ENCODE measurements at places on chromosomes 2 and 18. TPM values are rescaled to one million over a fixed set of nuclear protein-coding genes. Genes with fewer than 3 reads are reported as not detected.

Gene GALNT1
- total RNA-seq: 37.2 TPM

Gene RBKS
- total RNA-seq: 9.2 TPM

Gene PTPRN
- total RNA-seq: not detected

DNA sequence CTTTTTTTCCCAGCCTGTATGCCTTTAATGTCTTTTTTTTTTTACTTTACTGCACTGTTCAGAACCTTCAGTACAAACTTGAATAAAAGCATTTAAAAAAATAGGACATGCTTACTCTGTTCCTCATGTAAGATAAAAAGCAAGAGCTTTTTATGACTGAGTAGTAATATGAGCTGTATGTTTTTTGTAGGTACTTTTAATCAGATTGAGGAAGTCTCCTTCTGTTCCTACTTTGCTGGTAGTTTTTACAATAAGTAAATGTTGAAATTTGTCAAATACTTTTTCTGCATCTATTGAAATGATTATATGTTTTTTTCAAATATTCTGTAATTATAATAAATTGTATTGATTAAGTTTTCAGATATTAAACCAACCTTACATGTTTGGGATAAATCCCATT lies 189.8 kb downstream of the FAM210A start:
- no peak for DNase-seq

DNA sequence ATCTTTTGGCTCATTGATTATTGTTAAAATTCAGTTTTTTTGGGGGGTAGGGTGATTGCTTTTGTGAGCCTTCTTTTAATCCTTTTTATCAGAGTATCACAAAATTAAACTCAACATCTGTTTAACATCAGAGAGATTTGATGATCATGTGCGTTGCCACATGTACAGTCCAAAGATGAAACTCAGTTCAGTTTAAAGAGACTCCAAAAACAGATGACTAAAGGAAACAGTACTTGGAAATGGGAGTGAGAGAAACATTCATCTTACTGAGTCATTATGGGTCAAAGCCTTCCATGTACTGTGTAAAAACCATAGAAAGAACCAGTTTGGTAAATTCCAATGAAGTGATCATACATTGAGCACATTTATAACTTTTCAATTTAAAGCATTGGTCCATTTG lies 53.0 kb downstream of the LYPD6 start:
- DNase-seq: no peak

- DNase-seq: no peak
Observed at GRCh38 chr18:49201464-49201863, 250.7 kb upstream of the SMAD7 start.

GRCh38 chr2:197926673-197927072 lies 122.3 kb downstream of the PLCL1 start:
- DNase-seq: no peak

DNA sequence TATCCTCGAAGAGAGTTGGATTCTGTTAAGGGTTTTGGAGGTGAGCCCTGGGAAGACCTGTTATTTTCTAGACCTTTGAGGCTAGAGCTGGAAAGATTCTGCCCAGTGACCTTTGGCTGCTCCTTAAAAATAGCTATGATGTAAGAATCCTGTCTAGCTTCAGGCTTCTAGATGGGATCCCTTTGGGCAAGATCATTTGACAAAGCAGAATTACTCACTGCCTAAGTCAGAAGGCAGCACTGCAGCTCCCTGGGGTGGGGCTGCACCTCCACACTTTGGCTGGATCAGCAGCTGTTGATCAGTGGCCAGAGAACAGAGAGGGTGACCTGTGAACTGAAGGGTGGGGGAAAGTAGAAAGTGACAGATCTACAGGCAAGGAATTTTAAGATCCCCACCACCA lies 103.8 kb downstream of the ASAP2 start:
- no peak for DNase-seq

DNA sequence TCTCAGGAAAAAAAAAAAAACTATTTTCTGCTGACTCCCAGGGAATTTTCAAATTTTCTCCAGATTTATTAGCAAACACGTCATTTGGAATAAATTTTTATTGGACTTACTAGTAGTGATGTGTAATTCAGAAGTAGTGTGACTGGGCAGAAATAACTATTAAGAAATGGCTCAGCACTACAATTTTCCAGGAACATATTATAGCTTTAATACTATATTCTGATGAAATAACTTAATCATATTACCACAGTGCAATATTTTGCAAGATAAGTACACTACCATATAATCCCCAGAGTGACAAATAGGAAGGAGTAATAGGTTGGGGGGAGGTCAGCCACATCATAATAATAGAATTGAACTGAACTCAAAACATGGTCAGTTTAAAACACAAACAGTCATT lies 19.7 kb upstream of the TNFAIP6 start:
- DNase-seq: no peak

GRCh38 chr18:45801416-45802004 lies 24.0 kb upstream of the SIGLEC15 start:
- DNase-seq: no peak

DNA sequence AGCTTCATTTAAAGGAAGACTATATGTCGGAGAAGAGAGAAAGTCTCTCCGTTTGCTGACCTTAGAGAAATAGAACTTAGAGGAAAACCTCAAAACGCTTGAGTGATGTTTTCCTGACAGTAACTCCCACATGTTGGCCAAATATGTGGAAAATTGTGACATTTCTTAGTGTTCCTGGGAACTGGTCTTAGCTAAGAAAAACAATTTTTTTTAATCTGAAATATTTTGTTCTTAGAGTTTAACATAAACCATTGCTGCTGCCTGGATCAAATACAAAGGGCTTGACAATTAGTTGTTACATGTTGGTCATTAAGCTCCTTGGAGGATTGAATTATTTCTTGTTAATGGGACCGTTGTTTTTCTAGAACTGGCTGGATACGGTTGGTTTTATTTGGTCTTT lies 16.3 kb downstream of the DYNC2LI1 start:
- no peak for DNase-seq

All from activated CD4-positive, alpha-beta memory T cell treated with anti-CD3 and anti-CD28 coated beads for 36 hours (primary cell).